H4 (cell line): ENCODE measurements at places on chromosomes 16 and 17. TPM values are rescaled to one million over a fixed set of nuclear protein-coding genes. Genes with fewer than 3 reads are reported as not detected.

GRCh38 chr17:73706858-73707257, 62.6 kb upstream of the SDK2 start:
- no peak for DNase-seq

DNA sequence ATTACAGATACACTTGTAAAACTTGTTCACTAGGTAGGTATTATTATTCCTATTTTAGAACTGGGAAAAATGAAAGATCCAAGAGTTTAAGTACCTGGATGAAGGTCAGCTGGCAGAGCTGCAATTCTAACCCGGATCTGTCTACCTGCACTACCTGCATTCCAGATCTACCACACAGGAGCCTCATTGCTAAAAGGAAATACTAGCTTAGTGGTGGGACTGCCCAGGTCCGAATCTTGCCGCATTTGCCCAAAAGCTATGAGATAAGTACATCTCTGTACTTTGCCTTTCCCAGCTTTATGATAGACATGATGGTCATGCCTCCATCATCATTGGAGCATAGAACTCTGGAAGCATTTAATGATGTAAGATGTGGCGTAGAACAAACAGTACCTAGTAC, 36.8 kb upstream of the TEKT3 start:
- no peak for DNase-seq

Gene CASKIN1
- 0.02 TPM in 2 replicates for total RNA-seq

- DNase-seq: no peak
These were observed 20.2 kb downstream of the FOXN1 start for GRCh38 chr17:28526381-28526780.

Gene NPTX1
- 0.17 and 0.70 TPM in 2 replicates for total RNA-seq

DNA sequence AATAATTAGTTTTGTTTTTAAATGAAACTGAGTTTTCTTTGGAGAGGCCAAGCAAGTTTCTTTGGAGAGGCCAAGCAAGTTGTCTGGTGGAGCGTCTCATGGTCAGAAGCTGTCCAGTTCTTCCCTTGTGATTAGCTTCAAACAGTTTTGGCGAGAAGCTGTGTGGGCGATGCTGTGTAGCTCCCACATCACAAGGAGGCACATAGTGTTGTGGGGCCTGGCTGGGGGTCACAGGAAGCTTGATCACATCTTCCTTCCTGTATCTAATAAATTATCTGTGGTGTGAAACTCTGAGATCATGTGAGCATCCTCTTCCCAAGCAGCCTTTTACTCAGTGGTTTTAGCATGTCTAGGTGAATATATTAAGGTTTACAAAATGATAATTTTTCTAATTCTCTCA, 33.9 kb downstream of the SPECC1 start:
- DNase-seq: no peak

- no peak for DNase-seq
These were observed 3.8 kb upstream of the SYT17 start for GRCh38 chr16:19164285-19164684.

GRCh38 chr16:63720848-63721247, 1401.0 kb downstream of the CDH11 start:
- no peak for DNase-seq

- DNase-seq: no peak
These were observed 1.7 kb downstream of the GPRC5C start for GRCh38 chr17:74433421-74434121.

Gene FBXW10B
- 0.79 and 4.6 TPM in 2 replicates for total RNA-seq

- DNase-seq: no peak
These were observed 492.5 kb upstream of the HSBP1 start for GRCh38 chr16:83315271-83315670.

DNA sequence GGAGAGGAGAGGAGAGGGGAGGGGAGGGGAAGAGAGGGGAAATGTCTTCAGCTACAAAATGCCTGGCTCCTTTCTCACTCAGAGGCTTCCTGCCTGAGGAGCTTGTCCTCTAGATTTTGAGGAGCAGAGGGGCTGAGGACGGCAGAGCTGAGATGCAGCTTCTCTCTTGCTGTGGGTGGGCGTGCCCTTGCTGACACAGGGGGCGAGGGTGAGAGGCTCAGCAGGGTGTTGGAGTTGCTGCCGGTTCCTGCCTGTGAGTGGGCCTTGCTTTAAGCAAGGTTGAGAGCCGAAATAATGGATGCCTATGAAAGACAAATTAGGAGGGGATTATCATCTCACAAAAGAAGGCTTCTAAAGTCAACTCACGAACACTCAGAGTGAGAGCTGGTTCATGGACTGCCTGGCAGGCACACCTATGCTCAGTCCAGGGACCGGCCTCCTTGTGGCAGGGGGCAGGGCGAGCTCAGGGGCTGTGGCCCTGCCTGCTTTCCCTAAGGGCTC, 215.6 kb downstream of the MSI2 start:
- no peak for DNase-seq

DNA sequence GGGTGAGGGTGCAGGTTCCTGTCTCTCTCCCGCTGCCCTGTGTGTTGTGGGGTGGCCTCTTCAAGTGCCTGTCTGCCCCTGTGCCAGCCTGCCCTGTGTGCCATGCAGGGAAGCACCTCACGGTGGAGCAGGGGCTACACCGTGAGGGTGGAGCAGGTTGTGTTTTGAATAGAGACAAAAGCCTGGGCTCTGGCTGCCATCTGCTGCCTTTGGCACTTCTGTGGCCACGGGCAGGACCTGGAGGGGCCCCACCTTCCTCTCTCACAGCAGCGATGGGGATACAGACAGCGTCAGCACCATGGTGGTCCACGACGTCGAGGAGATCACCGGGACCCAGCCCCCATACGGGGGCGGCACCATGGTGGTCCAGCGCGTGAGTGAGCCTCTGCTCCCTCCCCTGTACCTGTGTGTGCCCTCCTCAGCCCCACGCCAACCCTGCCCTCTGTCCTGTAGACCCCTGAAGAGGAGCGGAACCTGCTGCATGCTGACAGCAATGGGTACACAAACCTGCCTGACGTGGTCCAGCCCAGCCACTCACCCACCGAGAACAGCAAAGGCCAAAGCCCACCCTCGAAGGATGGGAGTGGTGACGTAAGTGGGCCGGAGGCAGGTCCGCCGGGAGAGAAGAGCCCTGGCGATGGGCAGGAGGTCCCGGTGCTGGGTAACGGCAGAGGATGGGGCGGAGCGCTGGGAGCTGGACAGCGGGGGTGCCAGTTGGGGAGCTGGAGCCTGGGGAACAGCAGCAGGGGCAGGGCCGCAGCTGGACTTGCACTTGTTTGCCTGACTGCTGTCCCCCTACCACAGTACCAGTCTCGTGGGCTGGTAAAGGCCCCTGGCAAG, 5.4 kb upstream of the C17orf107 start:
- no peak for DNase-seq

Gene PPY
- not detected in 2 replicates for total RNA-seq

Gene LIMD2
- 20.3 and 27.8 TPM in 2 replicates for total RNA-seq

DNA sequence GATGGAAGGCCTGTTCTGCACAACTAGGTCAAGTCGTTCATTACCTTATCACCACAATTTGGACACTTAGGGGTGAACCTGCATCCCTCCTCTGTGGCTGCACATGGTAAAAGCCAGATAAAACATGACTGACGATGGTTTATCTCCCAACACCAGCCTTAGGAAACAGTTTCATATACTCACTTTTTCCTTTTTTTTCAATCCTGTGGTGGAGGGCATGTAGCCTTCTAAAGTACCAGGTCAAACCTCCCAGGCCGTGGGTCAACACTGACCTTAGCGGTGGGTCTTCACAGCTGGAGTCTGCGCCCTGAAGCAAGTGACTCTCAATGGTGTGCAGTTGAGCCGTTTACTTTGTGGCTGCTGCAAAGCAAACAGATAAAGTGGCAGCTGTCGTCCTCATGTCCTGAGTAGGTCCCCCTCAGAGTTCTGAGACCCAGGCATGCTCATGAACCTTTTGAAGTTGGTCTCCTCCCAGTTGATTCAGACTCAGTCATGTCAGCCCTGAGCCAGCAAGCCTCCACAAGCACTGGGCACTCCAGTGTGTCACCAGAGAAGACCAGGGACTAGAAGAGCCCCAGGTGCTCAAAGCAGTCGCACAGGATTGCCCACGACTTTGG, 5.9 kb downstream of the FAHD1 start:
- no peak for DNase-seq

DNA sequence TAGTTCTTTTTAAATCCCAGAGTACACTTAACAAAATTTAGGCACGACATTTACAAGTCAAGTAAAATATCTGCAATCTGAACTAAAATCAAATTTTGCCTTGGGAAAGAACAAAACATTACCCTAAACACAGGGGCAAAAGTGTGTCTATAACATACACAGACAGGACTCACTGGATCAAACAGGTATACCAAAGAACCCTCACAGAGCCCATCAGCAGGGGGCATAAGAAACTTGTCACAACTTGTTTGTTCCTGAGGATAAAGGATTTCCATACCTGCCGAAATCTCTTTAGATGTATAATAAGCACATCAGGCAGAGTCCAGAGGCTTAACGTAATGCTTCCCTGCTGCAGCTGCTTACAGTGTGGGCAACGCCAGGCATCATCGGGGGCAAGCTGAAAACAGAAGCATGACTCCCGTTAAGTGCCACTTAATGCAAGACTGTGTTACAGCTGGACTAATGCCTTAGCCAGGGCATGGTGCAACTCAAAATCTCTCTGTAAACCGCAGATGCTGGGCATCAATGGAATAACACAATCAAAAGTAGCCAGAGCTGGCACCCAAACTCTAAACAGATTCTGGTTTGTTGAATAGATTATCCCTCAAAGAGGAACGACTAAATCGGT, 67.0 kb downstream of the USP31 start:
- no peak for DNase-seq

DNA sequence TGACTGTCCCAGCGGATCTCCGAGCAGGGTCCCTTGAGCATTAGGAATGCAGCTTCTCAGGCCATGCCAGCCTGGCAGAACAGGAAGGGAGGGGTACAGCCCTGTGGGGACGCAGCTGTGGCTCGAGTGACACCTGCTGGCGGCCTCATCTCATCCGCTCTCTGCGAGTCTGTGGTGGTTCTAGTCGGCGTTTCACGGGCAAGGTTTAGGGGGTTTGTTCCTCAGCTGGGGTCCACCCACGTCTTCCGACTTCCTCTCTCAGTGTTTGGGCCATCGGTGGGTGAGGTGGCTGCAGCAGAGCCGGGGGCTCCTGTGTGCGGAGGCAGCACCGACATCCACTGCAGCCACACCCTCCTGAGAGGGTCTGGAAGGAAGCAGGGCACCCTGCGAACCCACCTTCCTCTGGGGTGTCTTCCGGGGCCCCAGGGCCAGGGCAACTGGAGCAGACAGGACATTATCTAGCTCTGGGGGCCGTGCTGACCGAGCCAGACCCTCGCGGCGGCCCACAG, 33.3 kb downstream of the JPH3 start:
- DNase-seq: peak; percentile 84

DNA sequence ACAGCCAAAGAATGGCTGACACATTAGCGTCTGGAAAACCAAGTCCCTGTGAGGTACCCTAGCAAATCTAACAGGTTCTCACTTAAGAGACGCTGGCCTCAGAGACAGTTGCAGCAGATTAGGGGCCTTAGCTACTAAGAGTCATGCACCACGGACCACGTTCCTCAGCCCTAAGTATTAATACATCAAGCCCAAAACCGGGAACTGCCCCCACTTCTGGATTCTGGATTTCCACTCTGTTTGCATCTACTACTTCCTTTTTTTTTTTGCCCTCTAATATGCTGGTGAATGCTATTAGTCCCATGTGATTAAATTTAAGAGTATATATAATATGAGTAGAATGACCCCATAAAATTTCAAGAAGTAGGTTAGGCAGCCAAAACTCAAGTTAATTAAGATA, 775 bp upstream of the TERB1 start:
- DNase-seq: no peak

Gene CES5A
- total RNA-seq: not detected in 2 replicates

GRCh38 chr16:57760357-57761160, 25.0 kb downstream of the KATNB1 start:
- DNase-seq: no peak

Gene SALL1
- 6.4 and 9.9 TPM in 2 replicates for total RNA-seq

Gene MRC2
- total RNA-seq: 73.3 and 79.9 TPM in 2 replicates

Gene RHBDF1
- 12.4 and 15.5 TPM in 2 replicates for total RNA-seq

DNA sequence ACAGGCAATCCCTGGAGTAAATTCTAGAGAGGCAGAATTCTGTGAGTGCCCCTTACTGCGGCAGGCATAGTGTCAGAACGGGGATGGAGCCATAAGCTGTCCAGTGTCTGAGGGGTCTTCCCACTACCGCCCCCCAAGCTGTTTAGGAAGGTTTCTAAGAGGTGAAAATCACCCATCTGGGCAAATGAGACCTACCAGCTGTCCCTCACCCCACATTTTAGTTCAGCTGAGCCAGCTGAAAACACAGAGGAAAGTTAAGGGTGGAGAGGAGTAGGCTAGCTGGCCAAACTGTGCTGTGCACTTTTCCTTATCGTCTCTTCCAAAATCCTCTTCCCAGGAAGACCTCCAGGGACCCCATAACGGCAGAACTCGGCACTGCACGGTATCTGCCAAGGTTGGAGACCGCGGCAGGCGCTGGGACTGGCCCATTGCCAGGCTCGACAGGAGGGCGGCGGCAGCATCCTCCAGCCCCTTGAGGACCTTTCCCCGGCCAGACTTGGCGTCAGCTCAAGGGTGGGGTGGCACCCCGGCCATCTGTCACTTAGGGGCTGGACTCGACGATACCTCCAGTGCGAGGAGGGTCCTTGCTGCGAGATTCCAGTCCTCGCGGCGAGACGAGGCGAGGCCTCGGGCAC, 955 bp downstream of the ACLY start:
- DNase-seq: no peak

DNA sequence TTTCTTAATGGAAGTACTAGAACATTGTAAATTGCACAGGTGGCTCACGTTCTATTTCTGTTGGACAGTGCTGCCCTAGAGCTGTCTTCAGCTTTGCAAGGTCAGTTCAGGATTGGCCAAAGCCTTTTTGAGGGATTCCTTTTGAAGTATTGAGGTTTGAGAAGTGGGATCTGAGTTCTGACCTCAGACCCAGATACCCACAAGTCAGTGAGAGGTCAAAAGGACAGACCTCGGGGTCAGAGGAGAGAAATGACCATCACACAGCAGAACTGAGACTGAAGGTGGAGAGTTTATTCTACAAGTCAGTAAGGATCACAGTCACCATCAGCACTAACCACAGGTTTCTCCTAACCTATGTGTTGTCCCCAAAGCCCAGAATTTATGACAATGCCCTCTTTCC, 1.7 kb downstream of the ACSM5 start:
- no peak for DNase-seq

GRCh38 chr17:40806131-40806530, 6.4 kb upstream of the KRT28 start:
- no peak for DNase-seq

Gene PIRT
- total RNA-seq: not detected in 2 replicates

Gene MEIOB
- 2.8 and 9.0 TPM in 2 replicates for total RNA-seq

DNA sequence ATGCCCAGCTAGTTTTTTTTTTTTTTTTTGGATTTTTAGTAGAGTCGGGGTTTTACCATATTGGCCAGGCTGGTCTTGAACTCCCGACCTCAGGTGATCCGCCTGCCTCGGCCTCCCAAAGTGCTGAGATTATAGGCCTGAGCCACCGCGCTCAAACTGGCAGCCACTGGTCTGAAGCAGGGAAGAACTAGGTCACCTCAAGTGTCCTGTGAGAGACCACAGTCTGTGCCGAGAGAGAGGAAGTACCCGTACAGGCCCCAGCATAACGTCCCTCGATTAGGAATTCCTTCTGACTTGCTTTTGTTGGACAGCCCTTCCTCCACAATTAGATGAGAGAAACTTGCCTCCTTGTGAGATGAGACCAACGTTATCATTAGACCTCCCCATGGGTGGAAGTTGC, 13.7 kb upstream of the CD300E start:
- DNase-seq: no peak

- DNase-seq: peak; percentile 82
These were observed 35.8 kb upstream of the BCAS3 start for GRCh38 chr17:60641810-60642220.
